Kidney (tissue), 22 donors: ENCODE measurements at places on chromosomes 2 and 18. TPM values are rescaled to one million over a fixed set of nuclear protein-coding genes. Genes with fewer than 3 reads are reported as not detected.

GRCh38 chr2:203790134-203790852 lies 77.3 kb upstream of the CTLA4 start:
- H3K36me3 ChIP-seq: no peaks in the 10 kb centered on the region
- H3K27me3 ChIP-seq: no peaks in the 10 kb centered on the region
- no peak overlapping the region for H3K27ac ChIP-seq
- DNase-seq: no peak

EDAR gene
- 3.1 TPM for total RNA-seq

GRCh38 chr2:173049831-173050230 lies 25.8 kb upstream of the MAP3K20 start:
- H3K4me1 ChIP-seq: no peaks in the 10 kb centered on the region
- no peak for DNase-seq
- H3K27ac ChIP-seq: no peak overlapping the region
- H3K4me3 ChIP-seq: no peak overlapping the region
- no peaks in the 10 kb centered on the region for H3K36me3 ChIP-seq

DNA sequence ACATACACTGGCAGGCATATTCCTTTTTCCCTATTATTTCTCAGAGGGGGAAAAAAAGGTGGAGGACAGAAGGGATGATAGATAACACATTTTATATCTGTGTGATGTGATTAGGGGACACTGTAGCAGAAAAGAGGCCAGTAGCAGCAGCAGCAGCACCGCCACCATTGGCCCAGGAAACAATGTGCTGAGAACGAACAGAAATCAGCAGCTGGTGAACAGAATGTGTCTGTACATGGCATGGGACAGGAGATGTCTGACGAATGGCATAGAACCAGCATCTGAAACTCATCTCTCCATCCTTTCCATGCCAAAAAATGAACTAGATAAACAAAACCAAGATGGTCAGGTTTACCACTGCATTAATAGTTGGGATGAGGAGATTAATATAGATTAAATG lies 936.1 kb upstream of the ACVR2A start:
- H3K4me3 ChIP-seq: no peak overlapping the region
- no peak overlapping the region for H3K27ac ChIP-seq
- H3K27me3 ChIP-seq: no peaks in the 10 kb centered on the region
- H3K4me1 ChIP-seq: no peaks in the 10 kb centered on the region
- DNase-seq: no peak

KIAA2012 gene
- not detected for total RNA-seq

ACTR3 gene
- 265 TPM for total RNA-seq

DNA sequence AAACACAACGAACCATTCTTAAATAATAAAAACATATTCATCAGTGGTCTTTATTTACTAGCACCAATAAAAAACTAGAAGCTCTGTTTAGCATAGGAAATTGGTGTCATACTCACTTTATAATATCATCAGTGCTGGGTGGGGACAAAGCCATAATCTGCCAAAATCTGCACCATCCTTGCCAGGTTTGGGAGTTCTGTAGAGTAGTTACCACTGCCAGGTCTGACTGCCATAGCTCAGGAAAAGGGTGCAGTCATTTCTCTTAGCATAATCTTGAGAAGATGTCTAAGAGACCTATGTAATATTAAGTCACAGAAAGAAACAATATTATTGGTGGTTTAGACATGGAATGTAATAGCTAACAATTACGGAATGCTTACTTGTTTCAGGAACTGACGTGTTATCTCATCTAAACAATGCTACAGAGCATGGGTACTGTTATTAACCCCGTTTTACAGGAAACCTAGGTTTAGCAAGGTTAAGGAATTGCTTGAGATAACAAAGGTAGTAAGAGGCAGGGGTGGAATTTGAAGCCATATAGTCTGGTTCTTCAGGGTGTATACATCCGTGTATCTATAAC lies 1.6 kb upstream of the MARCHF7 start:
- H3K36me3 ChIP-seq: no peaks in the 10 kb centered on the region
- no peak overlapping the region for H3K4me3 ChIP-seq
- H3K4me1 ChIP-seq: peaks cover 6% of the 10 kb centered on the region
- peak; percentile 6 for DNase-seq

DNA sequence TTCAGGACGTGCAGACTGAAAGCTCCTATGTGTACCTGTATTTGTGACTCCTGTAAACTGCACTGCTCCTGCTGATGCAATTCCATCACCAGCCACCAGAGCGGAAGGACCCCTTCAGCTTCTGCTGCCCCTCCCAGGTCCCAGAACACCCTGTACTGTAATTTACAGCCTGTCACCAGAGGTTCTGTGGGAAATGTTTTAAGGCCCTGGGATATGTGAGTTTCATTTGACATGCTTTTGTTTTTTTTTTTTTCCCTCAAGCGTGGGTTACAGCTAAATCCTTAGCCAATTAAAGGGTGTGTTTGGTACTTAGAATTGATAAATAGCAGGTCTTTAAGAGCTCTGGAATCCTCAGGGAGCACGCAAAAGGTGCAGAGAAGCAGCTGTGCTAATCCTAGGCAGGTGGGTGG lies 79.4 kb downstream of the KCTD1 start:
- no peak overlapping the region for H3K27ac ChIP-seq
- H3K4me3 ChIP-seq: no peak overlapping the region
- no peaks in the 10 kb centered on the region for H3K27me3 ChIP-seq
- H3K4me1 ChIP-seq: no peaks in the 10 kb centered on the region
- H3K36me3 ChIP-seq: no peaks in the 10 kb centered on the region

DNA sequence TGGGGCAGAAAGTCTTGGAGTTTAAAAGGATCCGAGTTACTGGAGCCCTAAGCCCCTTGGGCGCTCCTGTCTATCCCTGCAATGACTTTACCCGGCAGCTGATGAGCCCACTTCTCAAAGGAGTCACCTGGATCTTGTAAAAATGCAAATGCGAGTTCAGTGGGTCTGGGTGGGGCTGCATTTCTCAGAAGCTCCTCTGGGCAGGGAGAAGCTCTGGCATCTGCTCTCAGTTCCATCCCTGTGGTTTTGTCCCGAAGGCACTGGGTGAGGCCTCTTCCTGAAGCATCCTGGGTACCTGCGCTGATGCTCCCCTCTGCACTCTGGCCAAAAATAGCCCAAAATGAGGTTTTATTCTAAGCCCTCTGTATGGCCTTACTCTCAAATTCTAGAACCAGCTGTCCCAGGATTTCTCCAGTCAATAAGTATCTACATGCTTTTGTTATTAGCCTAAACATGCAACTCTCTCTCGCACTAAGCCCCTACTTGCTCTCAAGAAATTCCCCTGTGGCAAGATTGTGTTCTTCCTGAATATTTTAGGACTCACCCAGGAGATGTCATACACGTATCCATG lies 167.8 kb upstream of the APCDD1 start:
- H3K27me3 ChIP-seq: no peaks in the 10 kb centered on the region
- no peak overlapping the region for H3K4me3 ChIP-seq
- H3K4me1 ChIP-seq: no peaks in the 10 kb centered on the region
- DNase-seq: no peak
- no peaks in the 10 kb centered on the region for H3K36me3 ChIP-seq

GRCh38 chr2:38152035-38152434 lies 76.1 kb upstream of the CYP1B1 start:
- H3K27ac ChIP-seq: no peak overlapping the region
- no peaks in the 10 kb centered on the region for H3K27me3 ChIP-seq
- no peaks in the 10 kb centered on the region for H3K36me3 ChIP-seq

- no peaks in the 10 kb centered on the region for H3K27me3 ChIP-seq
- no peak overlapping the region for H3K27ac ChIP-seq
- no peaks in the 10 kb centered on the region for H3K36me3 ChIP-seq
These were observed 616 bp downstream of the RNPEPL1 start for GRCh38 chr2:240568678-240569522.

DNA sequence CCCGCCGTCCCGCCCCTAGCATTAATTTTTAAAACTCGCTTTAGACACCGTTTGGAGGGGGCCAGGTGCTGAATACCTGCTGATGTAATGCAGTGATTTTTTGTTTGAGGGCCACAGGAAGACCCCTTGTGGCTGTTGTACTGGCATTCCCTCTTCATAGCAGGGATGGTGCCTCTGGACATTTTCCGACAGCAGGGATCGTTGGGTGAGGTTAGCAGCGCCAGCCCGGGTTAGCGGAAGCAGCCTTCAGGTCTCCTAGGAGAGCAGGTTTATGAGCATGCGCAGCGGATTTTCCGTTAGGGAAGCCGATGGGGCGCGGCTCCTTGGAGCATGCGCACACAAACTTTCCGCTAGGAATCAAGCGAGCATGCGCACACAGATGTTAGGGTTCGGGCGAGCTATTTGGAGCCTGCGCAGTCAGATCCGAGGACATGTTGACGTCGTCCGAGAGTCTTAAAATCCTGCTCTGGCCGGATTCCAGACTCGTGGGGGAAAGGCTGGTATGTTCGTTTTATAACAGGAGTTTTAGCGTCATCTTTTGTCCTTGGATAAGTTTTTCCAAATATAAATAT lies 17.2 kb upstream of the C2orf74 start:
- no peaks in the 10 kb centered on the region for H3K27me3 ChIP-seq
- H3K4me1 ChIP-seq: peaks cover 8% of the 10 kb centered on the region
- no peaks in the 10 kb centered on the region for H3K36me3 ChIP-seq
- H3K27ac ChIP-seq: peak overlapping the region; percentile 76
- H3K4me3 ChIP-seq: peak overlapping the region; percentile 95
- peak; percentile 100 for DNase-seq

DNA sequence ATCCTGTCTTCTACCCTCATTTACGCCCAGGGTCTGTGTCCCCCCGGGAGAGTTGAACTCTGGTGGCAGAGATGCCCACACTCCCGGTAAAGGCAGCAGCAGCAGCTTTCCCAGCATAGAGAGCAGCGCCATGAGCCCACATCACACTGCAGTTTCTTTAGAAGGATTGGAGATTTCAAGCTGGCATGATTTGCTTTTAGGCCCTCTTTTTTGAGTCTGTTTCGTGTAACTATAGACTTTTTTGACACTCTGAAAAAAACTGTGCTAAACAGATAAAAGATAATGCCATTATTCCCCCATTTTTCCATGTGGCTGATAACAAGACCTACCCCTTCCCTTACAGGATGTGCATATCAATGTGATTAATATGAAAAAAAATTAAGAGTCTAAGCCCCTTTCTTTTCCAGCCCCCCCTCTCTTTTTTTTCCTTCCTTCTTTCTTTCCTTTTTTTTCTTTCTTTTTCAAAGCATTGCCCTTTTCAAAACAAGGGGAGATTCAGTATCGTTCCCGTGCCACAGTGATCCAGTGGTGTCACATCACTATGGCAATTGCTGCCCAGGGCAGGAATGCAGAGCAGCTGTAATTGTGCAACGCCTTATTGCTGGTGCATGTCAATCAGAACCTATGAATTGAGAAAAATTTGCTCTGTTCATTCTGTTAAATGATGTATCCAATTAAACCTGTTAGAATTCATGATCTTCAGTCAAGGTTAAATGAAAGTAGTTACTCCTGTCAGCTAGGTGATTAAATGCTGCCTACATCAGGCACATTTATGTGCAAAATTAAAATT lies 104.5 kb downstream of the CDCA7 start:
- no peaks in the 10 kb centered on the region for H3K27me3 ChIP-seq
- no peak overlapping the region for H3K4me3 ChIP-seq
- no peaks in the 10 kb centered on the region for H3K4me1 ChIP-seq
- peak; percentile 15 for DNase-seq

TLX2 gene
- not detected for total RNA-seq

KHK gene
- total RNA-seq: 18.7 TPM

NPHP1 gene
- 11.8 TPM for total RNA-seq

FIGN gene
- 8.0 TPM for total RNA-seq

DNA sequence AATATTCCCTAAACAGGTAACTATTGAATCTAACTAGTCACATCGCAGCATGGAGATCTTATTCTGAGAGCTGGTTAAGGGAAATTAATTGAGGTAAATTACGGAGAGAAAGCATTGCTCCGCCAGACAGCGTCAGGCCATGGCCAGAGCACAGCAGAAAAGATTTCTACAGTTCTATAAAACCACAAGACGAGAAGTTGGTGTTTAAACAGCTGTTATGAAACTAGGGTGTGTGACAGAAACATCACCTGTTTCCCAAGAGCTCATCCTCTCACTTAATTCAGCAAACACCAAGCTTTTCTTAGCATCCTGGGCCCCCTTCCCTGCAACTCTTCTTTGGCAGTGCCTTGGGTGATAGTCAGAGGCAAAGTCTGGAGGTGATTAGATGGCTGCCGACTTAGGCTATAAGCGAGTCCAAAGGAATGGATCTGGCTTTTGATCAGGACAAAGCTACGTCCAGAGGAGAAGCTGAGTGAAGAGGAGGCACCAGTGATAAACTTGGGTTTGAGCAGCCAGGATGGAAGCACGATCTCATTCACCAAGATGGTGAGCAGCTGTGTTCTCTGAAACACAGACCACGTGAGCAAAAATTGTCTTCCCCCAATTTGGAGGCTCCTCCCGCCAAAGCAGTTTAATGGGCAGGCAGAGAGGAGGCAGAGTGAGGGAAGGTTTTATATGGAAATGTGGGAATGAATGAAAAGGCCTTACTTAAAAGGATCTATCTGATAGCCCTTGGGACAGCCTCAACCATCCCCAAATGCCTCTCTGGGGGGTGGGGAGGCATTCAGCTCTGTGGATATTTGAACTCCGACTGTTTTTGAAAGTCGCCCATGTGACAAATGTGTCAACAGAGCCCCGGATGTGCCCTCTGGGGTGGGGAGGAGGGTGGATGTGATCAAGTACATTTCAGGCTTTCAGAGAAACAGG lies 57.8 kb downstream of the PKDCC start:
- peaks cover 10% of the 10 kb centered on the region for H3K4me1 ChIP-seq
- H3K27me3 ChIP-seq: no peaks in the 10 kb centered on the region
- peak; percentile 88 for DNase-seq
- H3K27ac ChIP-seq: peak overlapping the region; percentile 76
- no peak overlapping the region for H3K4me3 ChIP-seq

GRCh38 chr2:143300536-143300935 lies 171.3 kb downstream of the ARHGAP15 start:
- H3K27me3 ChIP-seq: no peaks in the 10 kb centered on the region
- H3K4me1 ChIP-seq: no peaks in the 10 kb centered on the region
- H3K27ac ChIP-seq: no peak overlapping the region
- H3K36me3 ChIP-seq: no peaks in the 10 kb centered on the region

PLB1 gene
- 6.8 TPM for total RNA-seq

DNA sequence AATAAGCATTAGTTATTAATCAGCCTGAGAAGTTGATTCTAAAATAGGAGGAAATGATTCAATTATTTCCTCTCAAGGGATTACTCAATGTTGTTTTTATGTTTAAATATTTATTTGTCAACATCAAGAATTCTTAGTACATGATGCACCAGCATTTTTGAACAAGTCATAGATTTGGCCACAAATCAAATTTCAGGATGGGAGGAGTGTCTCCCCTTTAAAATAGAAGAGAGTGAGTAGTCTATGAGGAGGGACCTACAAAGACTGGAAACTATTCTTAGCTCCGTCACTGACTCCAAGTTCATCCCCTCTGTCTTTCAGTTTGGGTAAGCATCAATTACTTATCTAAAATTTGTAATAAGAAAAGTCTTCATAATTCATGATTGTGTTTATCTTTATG lies 18.6 kb upstream of the IL18R1 start:
- DNase-seq: no peak
- H3K4me1 ChIP-seq: no peaks in the 10 kb centered on the region
- H3K27ac ChIP-seq: peak overlapping the region; percentile 76
- no peaks in the 10 kb centered on the region for H3K27me3 ChIP-seq

ADAM17 gene
- total RNA-seq: 29.9 TPM
